Fibroblast of skin of right biceps (primary cell): ENCODE measurements at places on chromosomes 1 and 21.
A peak's percentile ranks its signal among the peaks of the same experiment; 100 is the strongest.

DNA sequence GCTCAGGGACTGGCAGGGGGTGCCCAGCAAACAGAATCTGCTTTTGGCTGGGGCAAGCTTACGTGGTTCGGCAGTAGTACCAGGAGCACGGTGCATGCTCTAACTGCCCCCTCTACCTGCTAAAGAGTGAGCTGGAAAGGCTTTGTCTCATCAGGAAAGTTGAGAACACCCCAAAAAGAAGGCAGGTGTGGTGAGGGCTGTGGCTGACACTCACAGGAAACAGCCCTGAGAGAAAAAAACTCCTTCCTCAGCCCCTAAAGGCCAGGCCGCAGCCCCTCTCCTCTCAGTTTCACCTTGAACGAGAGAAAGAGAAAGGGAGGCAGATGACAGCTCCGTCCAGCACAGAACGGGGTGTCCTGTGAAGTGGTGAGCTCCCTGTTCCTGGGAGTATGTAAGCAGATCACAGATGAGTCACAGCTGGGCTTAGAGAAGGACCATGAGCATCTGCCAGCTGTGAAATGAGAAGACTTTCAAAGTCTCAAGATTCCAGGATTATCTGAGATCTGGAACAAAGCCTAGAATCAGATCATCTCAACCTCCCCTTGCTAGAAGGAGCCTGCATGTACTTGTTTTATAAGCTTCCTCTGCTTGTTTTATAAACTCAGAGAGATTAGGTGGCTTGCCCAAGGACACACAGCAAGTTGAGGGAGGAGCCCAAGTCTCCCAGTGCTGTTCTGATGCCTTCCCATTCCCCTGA is 13.4 kb downstream of the LAPTM5 start:
- peak; percentile 23 for DNase-seq

GRCh38 chr1:42186152-42186551 is 21.6 kb upstream of the GUCA2A start:
- peak; percentile 88 for DNase-seq

- DNase-seq: no peak
Observed at GRCh38 chr1:170354246-170354645, 177.7 kb upstream of the GORAB start.

- peak; percentile 3 for DNase-seq
Observed at GRCh38 chr1:50742523-50742922, 217.5 kb downstream of the FAF1 start.

DNA sequence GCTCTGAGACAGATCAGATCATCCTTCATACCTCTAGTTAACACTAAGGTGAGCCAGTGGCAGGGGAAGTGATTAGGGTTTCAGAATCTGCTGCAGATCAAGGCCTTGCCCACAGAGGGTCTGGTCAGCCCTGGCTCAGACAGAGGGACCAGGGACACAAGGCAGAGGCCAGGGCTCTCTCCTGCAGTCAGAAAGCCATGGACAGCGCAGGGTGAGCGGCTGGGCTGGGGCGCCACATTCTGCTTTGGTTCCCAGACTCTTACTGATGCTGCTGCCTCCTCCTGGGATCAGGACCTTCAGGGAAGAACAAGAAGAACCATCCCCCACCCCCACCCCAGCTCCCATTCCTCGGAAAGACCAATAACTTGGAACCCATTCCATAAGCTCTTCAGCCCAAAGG is 43.1 kb downstream of the GPR161 start:
- DNase-seq: no peak

- peak; percentile 66 for DNase-seq
Observed at GRCh38 chr1:210233495-210234328, 1.1 kb downstream of the SERTAD4 start.

DNA sequence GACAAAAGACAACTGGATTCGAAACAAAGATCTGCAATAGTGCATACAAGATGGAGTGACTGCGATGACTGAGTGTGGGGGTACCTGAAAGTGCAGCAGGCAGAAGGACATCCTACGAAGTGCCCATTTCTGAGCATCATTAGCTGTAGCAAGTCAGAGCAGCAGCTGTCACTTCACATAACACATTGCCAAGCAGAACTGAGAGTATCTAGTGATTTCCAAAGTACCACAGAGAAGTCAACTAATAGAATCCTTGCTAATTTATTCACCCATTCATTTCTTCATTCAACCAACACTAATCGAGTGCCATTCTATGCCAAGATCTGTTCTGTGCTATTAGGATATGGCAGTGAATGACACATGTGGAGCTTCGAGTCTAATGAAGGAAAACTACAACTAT is 31.6 kb upstream of the CAMSAP2 start:
- DNase-seq: no peak

DNA sequence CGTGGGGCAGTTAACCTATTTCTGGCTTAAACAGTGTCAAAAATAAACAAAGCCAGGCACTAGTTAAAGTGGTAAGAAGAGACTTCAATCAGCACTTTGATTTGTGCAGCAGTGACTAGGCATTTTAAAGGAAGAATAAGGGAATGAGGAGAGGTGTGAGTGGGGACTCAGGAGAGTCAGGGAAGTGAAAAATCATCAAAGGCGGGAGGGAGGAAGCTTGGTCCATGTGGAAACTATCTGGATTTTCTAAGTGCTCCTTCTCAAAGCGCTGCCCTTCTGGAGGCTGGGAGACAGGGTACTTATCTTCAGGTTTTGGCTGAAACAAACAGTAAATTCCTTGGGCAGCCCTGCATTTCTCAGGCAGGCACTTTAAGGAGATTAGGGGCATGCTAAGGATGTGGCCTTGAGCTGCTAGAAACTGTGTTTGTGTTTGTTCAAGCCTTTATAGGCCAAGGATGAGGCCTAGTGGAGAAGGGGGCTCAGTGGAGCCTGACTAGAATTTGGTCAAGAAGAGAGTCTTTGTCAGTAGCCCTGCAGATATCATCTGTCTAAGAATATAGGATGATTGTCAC is 486.5 kb downstream of the SIPA1L2 start:
- DNase-seq: no peak

DNA sequence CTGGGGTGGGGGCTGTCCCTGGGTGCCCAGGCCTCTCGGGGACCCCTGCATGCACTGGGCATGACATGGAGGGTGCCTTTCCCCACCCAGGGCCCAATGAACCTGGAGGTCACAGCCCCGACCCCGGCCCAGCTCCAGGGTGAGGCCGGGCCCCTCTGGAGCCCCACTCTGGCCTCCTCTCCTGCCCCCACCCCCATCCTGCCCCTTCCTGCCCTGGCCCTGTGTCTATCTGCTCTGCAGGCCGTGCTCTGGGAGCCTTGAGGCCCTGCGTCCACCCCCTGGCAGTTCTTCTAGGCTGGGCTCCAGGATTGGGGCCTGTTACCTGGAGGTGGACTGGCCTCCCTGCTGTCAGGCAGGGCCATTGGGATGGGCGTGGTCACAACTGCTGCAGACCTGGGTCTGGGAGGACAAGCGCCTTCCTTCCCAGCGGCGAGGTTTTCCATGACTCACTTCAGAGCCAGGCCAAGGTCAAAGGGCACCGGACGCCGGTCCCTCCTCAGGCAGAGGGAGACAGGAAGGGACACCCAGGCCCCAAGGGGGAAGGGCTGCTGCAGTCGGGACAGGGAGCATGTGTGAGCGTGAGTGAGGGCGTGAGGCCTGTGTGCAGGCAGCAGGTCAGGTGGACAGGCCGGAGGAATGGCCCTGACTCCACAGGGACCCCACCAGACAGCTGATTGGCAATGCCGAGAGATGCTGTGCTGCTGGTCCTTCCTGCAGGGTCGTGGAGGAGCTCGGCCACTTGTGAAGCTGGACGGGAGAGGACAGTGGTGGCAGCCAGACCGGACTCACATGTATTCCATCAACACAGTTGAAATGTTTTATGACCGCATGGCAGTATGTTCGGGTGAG is 31.1 kb upstream of the POFUT2 start:
- DNase-seq: no peak

- DNase-seq: peak; percentile 88
Observed at GRCh38 chr1:14522926-14523241, 75.6 kb upstream of the KAZN start.

DNA sequence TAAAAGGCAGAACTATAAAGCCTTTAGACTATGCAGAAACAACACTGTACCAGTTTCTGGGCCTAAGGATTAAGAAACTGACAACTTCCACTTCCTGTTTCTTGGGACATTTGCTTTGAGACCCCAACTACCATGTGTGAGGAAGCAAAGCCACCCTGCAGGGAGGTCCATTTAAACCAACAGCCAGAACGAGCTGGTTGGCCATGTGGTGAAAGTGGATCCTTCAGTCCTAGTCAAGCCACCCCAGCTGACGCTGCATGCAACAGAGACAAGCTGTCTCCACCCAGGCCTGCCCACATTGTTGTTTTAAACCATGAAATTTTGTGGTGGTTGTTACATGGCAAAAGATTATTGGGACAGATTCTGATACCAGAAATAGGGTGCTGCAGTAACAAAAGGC is 31.8 kb upstream of the SLFNL1 start:
- no peak for DNase-seq

DNA sequence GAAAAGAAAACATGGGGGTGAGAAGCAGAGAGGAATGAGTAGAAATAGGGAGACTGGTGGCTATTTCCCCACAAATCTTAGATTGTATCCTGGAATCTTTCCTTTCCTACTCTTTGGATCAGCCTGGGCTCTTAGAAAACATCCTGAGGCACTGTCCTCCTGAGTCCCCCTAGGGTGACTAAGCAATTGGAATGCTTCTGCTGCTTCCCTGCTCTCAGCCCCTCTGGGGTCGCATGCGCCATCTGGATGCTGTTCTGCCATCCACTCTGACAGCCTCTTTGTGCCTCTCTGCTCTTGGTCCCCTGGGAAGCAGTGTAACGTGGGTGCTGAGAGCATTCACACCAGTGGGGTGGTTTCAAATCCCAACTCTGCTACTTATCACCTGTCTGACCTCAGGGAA is 443.0 kb downstream of the SIPA1L2 start:
- DNase-seq: peak; percentile 31

GRCh38 chr1:162502928-162503327 is 5.3 kb downstream of the UHMK1 start:
- DNase-seq: peak; percentile 84

- peak; percentile 36 for DNase-seq
Observed at GRCh38 chr1:29332204-29332603, 95.9 kb downstream of the PTPRU start.

DNA sequence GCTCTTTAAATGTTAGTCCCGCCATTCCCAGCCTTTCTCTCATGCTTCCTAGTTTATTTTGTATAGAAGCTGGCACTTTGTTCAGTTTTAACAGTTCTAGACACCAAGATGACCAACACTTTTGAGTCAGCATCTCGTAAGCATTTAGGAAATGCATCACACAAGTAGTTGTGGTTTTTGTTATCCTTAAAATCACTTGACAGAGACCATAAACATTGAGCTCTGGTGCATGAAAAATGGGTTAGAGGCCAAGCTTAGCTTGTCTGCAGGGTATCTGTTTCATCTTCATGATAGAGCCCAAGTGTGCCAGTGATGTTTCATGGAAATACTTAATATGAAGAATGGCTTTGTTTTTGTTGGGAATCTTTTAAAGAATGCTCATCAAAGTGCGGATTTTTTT is 159.7 kb downstream of the DISP1 start:
- DNase-seq: peak; percentile 84

DNA sequence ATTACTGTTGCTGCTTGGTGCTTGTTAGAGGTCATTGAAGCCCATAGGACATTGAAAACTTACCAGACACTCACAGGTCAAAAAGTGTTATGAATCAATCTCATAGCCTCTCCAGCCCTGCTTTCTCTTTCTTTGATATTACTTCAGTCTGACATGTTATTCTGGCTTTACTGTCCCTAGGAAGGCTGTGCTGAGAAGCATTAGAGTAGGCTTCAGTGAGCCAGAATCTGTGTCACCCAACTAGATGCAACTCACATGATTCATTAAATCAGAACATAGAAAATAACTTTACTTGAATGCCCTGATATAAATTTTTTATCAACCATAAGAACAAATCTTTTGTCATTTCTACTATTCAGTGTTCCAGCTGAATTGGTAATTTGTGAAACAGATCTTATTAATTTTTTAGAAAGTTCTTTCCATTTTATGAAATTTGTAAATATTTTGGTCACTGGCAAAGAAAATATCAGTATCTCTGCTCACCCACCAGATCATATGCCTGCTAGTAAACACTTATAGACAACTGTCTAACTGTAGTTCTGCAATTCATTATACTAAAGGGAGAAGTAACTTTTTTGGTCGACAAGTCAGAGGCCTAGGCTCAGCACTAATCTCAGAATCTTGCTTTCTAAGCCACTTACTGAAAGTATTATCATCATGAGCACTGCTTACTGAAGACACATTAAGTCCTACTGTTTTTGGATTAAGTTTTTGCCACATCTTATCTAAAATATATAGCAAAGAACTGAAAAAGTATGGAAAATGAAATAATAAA is 48.2 kb downstream of the RPAP2 start:
- no peak for DNase-seq

DNA sequence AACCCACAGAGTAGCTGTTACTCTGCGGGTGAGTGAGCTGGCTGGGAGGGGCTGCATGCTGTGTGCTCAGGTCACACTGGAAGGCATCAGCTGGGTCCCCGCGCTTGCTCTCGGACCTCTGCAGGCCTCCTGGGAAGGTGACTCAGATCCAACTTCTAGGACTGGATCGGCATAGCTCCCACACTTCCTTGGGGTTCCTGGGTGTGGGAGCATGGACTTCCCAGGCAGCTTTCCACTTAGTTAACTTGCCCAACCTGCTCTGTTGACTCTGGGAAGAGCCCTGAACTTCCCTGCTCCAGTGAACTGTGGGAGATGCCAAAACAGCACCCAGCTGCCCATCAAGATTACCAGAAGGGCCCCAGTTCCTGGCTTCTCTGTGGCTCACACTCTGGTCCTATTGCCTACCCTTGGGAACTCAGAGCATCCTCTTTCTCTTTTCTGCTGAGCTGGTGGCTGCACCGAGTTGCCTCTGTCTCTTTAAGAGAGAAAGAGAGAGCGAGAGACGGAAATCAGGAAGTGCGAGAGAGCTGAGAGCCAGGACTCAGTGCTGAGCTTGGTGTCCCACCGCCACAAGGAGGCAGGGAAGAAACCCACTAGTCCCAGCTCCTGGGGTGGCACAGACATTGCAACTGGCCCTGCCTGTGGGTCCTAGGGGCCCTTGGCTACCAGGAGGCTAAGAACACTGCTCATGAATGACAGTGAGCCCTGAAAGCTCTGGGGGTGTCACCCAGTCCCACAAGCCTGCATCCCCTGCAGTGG is at the start of gene IKBKE:
Gene IKBKE, plus strand, starts transcription at position 544 of the 759 bp plus-strand sequence. CDS start 2,752 bp downstream, outside the sequence.
- DNase-seq: peak; percentile 78

DNA sequence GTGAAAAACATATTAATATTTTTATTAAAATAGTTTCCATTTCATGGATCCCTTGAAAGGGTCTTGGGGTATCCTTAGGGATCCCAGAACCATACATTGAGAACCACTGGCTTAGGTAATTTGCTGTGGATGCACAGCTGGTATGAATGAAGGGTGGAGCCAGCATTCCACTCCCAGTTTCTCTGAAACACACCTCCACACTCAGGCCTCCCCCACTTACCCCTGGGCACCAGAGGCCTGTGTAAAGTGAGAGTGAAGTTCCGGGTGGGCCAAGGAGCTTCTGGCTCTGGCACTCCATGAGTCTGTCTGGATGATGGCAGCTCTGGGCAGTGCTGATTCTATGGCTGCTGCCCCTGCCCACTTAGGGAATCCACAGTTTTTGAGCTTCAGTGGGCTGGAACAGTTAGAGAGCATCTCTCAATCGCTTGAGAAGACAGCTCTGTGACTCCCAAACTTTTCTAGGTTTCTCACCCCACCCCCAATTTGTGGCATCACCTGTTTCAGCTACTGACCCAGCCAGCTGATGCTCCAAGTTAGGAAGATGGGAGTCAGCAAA is 57.8 kb upstream of the CD1D start:
- DNase-seq: no peak

GRCh38 chr1:154623358-154623757 is 15.4 kb upstream of the ADAR start:
- no peak for DNase-seq

GRCh38 chr1:68321084-68321685 is 88.9 kb upstream of the WLS start:
- DNase-seq: peak; percentile 24

GRCh38 chr1:52928015-52928404 is 934 bp downstream of the SCP2 start:
- DNase-seq: no peak
